ENCODE measurements at places on chromosomes 1 and 21.

DNA sequence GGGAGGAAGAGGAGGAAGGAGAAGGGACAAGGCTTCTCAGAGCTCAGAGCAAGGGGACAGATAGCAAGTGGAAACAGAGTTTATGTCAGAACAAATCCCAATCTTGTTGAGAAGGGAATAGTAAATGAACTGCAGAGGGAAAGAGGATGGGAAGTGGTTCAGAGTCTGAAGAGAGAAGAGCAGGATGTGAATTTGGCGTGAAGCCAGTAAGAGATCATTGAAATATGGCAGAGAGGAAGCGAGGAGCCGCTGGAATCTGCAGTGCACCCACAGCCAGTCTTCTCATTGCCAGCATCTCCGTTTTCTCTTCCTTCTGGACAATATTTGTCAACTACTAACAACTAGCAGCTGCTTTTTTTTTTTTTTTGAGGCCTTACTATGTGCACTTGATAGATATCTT is 19.1 kb downstream of the OLFML3 start:
- peak; percentile 24 for DNase-seq

GRCh38 chr1:54547601-54548388 is at the start of gene ACOT11:
ACOT11 (plus strand) TSS chr1:54548228; CDS start chr1:54548310, 82 bp downstream.
- DNase-seq: peak; percentile 93

- DNase-seq: no peak
Measured at GRCh38 chr1:164771041-164771618, 212.1 kb downstream of the PBX1 start.

GRCh38 chr1:93056214-93056613 is 22.9 kb upstream of the MTF2 start:
- no peak for DNase-seq

- DNase-seq: no peak
Measured at GRCh38 chr1:8813991-8814390, 3.4 kb downstream of the RERE start.

- DNase-seq: no peak
Measured at GRCh38 chr1:151290709-151291303, 8.7 kb downstream of the ZNF687 start.

- peak; percentile 33 for DNase-seq
Measured at GRCh38 chr1:20787840-20788795, 1.0 kb upstream of the HP1BP3 start.

DNA sequence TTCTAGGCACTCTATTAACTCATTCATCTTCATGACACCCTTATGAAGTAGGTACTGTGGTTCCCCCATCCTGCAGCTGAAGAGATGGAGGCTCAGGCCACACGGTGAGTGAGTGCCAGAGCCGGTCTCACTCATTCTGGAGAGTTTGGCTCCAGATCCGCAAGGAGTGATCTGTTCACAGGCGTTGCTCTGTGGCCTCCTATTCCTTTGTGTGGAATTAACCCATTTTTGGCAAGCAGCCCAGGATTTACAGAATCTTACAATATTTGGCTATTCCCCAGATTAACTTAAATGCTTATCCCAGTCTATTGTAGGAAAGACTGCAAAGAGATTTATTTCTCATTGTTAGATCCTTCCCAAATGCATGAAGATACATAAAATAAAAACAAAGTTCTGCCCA is 29.6 kb downstream of the KIAA0040 start:
- peak; percentile 74 for DNase-seq

- DNase-seq: no peak
Measured at GRCh38 chr1:3310718-3311400, 143.6 kb upstream of the ARHGEF16 start.

DNA sequence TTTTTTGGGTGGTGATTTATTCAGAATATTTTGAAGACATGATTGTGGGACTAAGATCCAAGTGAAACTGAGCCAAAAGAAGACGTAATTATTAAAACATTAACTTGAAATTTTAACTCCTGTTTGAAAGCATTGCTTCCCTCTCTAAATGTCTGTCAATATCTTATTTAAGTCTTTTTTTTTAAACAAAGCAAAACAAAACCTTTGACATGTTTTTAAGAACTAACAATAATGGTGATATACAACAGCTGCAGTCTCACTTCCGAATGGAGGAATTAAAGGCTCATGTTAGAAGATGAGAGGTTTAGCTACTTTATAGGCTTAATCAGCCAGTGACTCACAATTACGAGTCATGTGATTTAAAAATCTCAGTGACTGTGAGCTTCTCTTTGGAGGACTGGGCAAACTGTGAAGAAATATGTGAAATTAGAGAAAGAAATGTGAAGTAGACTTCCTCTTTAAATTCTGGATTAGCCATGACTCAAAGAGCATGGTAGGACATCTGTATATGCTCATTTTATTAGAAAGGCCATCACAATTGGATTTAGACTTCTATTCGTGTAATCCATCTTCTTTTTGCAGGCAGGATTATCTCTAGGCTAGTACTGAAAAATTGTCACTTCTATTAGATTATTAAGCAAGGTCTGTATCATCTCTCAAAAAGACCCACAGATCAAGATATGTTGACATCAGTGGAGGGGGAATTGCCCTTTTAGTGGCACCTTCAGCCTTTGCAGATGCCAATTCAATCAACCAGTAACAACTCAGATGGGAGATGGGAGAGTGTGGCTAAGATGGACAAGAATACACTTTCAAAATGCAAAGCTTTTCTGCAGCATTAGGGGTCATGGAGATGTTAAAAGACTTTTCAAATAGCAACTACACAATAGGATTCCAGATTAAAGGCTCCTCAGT is 28.7 kb downstream of the KCNA3 start:
- no peak for DNase-seq

DNA sequence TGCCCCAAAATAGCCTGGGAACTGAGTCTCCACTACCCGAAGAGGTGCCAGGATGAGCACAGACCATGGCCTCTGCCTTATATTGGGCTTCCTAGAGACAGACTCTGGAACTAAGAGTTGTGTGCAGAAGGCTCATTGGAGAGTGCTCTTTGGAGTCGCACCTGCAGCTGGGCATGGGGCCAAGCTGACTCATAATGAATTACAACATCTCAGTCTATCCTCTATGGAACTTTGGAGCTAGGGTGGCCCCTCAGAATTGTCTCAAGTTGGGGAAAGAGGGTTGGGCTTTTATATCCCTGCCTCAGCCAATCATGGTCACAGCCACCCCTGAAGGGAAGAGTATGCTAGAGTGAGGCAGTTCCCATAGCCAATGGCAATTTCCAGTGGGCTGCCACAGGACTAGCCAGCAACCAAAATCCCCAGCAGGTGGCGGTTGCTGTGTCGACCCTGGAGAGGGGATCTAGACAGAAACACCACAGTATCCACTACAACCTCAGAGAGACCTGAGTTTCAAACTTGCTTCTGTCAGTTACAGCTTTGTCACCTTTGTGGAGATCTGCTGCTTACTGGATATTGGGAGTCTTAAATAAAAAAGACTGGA is 93.8 kb downstream of the DMRTA2 start:
- DNase-seq: no peak

GRCh38 chr1:77218477-77219165 is 609 bp downstream of the PIGK start:
- no peak for DNase-seq

GRCh38 chr1:180534214-180534613 is 24.6 kb upstream of the OVAAL start:
- no peak for DNase-seq

All from right hindlimb (tissue), 1 donor.